Muscle of arm (tissue), 14 donors: ENCODE measurements at places on chromosomes 2 and 18.

GRCh38 chr2:215604606-215605005 is 168.7 kb upstream of the FN1 start:
- DNase-seq = no peak

DNA sequence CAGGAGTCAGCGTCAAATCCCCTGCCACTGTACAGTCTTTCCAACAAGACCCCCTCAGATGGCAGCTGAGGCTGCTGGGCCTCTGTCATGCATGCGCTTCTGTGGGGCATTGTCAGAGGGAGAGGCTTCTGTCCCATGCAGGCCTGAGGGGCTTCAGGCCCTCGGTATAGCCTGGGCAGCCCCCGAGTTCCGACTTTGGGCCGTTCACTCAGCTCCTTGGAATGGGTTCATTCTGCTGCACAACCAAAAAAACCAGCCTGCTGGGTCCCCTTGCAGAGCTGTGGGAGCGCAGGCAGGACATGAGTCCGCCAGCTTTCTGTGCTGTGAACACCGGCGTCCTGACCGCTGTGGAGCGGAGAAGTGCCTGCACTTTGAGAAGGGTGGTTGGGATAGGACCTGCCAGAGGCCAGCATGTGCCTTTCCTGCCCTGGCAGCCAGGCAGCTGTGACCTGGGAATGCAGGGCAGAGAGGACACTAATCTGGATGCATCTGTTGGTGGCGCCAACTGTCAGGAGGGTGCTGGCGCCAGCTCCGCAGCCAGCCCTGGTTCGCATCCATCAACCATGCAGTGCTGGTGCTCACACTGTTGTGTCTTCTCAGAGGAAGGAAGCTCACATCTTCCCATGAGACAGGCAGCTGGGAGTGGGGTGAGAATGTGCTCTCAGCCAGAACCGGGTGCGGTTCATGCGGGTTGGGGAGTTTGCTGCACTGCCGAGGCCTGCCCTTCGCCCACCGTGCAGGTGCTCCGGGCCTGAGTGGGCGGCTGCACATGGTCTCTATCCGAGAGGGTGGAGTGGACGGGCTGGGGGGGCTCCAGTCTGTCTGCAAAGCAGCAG is 14.3 kb downstream of the ARHGEF4 start:
- DNase-seq = no peak

DNA sequence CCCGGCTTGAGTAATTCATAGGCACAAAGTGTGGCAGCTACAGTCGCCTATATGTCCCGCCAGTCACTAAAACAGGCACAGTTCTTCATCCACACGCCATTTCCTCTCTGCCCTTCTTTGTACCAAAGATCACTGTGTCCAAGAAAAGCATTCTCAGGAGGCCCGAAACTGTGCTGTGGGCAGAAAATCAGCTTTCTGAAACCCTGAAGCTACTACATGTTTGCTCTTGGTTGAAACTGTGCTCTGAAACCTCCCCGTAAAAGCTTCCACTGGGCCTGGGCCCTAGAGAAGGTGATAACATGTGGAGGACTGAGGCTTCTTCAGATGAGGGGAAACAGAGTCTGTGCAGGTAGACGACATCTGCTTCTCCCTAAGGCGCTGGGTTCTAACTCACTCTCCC is 75.6 kb upstream of the ID2 start:
- no peak for DNase-seq

- DNase-seq = no peak
These were observed 76.0 kb downstream of the KLHL29 start for GRCh38 chr2:23460993-23461392.

GRCh38 chr2:111246620-111247061 is 125.9 kb downstream of the BCL2L11 start:
- no peak for DNase-seq

GRCh38 chr2:108401800-108402199 is 24.0 kb downstream of the SULT1C4 start:
- no peak for DNase-seq

DNA sequence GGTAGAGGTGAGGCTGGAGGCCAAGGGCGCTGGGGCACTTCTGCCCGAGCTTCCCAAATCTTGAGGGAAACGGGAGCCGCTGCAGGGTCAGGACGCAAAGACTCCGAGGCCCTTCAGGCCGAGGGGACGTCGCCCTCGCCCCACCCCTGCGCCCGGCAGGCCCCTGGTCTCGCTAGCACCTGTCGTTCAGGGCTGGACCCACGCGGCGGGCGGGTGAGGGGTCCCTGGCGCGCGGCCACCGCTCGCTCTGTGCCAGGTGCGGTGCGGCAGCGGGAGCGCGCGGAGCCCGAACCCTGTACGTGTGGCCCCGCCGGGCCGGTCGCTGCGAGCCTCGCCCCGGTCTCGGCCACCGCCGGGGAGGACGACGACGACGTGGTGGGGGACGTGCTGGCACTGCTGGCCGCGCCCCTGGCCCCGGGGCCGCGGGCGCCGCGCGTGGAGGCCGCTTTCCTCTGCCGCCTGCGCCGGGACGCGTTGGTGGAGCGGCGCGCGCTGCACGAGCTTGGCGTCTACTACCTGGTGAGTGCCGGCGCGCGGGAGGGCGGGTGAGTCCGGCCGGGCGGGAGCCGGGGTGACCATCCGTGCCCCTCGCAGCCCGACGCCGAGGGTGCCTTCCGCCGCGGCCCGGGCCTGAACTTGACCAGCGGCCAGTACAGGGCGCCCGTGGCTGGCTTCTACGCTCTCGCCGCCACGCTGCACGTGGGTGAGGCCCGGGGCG is 4.9 kb downstream of the ERFE start:
- no peak for DNase-seq

GRCh38 chr2:203908066-203908796 is 28.3 kb upstream of the ICOS start:
- no peak for DNase-seq

DNA sequence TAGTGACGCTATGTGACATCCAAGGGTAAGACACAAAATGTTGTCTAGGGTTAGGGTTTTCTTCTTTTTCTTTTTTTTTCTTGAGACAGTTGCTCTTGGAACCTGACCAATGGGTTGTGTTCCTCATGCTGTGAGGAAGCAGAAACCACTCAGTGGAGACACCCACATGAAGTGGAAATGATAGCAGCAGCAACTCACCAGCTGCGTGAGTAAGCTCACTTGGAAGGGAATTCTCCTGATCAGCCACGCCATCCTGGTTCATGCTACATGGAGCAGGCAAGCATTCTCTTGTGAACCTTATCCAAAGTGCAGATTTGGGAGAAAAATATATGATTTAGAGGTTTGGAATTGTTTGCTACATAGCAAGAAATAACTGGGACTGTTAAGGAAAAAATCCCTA is 863.7 kb downstream of the EPHA4 start:
- no peak for DNase-seq
